Activated CD4-positive, alpha-beta T cell treated with anti-CD3 and anti-CD28 coated beads, Interleukin-2, Interleukin-4, amounts not matched to agents 100 ng/mL and 50 ng/mL, durations not matched to agents 16 hours and 8 hours (primary cell): ENCODE measurements at places on chromosomes 2 and 18.

DNA sequence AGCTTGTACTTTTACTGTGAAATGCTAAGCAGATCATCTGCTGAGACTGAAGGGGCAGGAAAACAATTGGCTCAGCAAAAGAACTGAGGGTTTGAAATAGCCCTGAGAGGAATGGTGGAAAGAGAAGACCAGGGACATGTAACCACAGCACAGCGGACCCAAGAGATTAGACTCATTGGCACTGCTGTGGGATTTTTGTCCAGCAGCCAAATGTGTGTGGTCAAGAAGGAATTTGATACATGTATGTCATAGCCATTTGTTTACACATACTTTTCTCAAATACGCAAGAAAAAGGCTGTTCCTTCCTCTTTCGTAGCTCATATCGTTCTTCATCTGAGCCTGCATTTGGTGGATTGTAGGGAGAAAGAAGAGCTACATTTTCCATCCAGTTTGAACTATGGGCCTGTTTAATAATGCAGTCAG, 73.8 kb downstream of the TRABD2A start:
- no peak for DNase-seq

DNA sequence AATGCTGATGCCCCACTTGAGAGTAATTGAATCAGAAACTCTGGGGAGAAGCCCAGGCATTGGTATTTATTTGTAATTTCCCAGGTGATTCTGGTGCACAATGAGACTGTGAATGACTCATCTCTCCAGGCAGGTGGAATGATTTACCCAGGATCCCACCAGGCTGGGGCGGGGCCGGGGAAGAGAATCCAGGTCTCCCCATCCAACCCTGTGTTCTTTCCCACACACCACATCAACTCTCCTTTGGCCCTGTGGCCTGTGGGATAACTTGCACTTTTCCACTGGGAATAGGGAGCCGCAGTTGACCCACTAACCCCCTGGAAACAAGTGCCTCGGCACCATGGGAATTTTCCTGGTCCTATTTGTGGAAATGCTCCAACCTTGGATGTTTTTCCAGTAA, 409.8 kb downstream of the ZNF521 start:
- DNase-seq = no peak

DNA sequence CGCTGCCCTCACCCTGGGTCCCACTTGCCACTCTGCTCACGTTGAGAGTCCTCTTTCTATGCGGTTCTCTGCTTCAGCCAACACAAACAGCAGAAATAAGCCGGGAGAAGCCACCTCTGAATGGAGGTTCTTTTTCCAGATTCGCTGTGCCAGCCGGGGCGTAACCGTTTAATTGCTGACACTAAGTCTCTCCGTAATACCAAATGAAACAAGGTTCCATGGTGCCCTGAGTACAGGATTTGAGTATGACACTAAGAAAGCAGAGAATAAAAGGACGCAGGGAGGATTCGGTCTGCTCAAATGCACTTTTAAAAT, 37.6 kb downstream of the CTIF start:
- no peak for DNase-seq

DNA sequence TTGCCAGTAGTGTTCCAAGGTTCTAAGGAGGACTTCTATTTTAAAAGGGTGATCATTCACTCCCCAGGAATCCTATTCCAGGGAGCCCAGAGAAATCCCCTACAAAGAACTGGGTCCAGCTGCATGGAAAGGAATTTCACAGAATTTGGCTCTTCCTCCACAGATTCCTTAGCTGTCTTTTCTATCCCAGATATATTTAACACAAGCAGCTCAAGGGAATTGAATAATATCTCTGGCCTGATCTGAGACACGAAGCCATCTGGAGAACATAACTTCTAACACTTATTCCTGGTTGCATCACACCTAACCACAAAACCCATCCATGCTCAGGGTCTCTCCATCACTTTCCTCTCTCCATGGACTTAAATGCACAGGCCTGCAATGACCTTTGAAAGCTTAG, 306.7 kb upstream of the ACVR2A start:
- no peak for DNase-seq

DNA sequence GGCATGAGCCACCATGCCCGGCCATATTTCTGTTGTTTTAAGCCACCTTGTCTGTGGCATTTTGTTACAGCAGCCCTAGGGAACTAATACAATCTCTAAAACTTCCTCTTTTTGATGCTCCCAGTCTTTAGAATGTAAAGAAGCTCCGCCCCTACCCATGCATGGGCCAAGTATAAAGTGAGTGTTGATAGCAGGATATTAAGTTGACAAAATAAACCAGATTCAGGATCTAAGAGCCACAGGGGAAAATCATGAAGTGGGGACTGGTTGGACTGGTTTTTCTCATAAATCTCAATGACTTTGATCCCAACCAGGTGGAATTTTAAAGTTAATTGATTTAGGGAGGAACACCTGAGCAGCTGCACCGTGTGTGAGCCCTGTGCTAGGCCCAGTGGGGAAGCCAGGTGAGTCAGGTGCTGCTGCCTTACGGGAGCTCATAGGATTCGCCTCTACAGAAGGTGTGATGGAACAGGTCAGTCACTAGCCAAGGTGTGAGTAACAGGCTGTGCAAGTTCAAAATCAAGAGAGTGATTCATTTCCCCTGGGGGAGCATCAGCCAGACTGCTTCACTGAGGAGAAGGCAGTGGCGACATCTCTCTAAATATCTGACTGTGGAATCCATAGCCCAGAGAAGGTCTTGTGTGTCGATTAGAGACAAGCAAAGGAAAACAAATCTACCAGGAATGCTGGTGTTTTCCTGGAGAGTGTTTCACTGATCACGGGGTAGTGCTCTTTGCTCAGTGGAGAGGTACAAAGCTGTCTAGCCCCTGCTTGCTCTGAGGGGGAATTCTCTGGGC, 63.0 kb upstream of the MSH2 start:
- DNase-seq = no peak

DNA sequence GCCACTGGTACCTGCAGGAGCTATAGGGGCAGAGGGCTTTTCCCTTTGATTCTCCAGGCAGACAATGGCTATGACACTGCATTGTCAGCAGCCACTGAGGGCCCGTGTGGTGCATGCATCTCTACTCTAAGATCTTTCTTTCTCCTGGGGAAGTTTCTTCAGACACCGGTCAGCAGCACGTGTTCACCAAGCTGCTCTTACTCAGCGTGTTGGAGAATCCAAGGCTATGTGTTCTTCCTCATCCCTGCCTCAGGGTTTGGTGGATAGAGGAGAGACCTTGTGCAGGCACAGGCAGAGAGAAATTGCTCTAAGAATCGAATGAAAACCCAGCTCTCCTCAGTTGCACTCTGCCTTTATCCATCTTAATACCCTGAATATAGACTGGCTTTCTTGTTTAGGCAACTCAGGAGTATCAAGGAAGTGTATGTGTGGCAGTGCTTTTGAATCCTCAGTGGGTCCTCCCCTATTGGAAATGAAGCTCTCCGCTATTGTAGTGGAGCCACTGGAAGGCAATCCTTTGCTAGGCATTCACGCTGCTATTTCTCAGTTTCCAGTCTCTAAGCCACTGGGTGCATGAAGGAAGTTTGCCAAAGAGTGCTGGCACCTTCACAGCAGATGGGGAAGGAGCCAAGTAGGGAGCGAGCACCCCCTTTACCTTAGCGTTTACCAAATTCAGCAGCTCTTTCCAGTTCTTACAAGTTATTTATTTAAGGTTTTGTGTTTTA, 86.9 kb upstream of the EML6 start:
- no peak for DNase-seq

GRCh38 chr18:75880925-75881504, 453.5 kb upstream of the SMIM21 start:
- no peak for DNase-seq

DNA sequence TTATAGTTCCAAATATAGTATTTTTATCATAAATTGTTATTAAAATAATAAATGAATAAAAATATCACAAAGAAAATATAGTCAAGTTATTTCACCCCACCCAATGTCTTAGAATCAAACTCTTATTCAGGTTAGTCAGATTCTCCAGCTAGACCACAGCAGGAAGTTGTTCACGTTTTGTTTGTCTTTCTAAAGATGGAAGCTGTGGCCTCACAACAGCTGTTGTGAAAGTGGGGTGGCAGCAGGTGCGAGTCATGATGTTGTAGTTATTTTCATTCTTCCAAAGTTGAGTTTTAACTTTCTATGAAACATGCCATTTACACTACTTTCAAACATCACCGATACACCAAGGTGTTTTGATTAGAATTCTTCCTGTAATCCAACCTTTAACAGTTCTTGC, 272.9 kb downstream of the SLC8A1 start:
- DNase-seq = no peak

GRCh38 chr18:59950215-59950944, 50.6 kb downstream of the PMAIP1 start:
- DNase-seq = peak; percentile 58

- DNase-seq = no peak
Observed at GRCh38 chr2:124607679-124608078, 582.6 kb downstream of the CNTNAP5 start.

DNA sequence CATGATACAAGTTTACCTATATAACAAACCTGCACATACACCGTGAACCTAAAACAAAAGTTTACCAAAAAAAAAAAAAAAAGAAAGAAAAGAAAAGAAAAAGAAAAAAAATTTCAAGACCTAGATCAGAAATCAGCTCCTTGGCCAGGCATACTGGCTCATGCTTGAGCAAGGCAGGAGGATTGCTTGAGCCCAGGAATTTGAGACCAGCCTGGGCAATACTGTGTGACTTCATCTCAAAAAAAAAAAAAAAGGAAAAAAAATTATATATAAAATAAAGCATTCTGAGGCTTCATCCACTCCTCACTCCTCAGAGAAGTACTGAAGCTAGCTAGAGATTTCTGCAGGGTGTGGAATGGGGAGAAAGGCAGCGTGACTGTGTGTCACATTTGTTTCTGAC, 11.8 kb upstream of the PROC start:
- no peak for DNase-seq

DNA sequence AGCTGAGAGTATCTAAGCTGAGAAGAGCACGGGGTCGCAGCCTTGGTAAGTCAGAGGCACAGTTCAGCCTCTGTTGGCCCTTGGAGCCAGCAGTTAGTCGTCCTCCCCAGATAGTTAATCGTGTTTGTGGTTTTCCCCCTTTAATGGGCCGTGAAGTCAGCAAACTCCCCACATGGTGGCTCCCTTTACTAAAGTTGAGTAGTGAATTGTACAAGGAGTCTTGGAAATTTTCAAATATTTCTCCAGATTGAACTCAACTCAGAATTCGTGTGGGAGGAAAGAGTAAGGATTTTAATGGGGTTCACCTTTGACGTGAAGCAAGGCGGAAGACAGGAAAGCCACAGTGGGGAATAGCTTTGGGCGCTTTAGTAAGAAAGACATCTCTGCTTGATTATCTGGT, 2.4 kb upstream of the ADCYAP1 start:
- DNase-seq = no peak

DNA sequence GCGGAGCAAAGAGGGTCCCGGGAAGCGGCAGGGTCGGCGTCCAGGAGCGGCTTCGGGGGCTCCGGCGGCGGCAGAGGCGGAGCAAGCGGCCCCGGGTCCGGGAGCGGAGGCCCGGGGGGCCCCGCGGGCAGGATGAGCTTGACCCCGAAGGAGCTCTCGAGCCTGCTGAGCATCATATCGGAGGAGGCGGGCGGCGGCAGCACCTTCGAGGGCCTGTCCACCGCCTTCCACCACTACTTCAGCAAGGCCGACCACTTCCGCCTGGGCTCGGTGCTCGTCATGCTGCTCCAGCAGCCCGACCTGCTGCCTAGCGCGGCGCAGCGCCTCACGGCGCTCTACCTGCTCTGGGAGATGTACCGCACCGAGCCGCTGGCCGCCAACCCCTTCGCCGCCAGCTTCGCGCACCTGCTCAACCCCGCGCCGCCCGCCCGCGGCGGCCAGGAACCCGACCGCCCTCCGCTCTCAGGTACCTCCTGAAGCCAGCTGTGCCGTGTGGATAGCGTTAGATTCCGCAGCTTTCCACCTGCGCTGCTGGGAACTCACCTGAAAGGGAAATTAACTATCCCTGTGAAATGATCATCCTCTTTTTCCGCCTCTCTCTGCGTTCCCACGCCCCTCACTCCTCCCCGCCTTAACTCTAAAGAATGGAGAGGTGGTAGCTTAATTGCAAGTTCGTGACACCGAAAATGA, 472 bp downstream of the CNOT11 start:
- peak; percentile 65 for DNase-seq

GRCh38 chr18:51257150-51257549, 59.7 kb upstream of the MEX3C start:
- no peak for DNase-seq

- no peak for DNase-seq
Observed at GRCh38 chr2:240154606-240155005, 14.1 kb upstream of the OTOS start.

DNA sequence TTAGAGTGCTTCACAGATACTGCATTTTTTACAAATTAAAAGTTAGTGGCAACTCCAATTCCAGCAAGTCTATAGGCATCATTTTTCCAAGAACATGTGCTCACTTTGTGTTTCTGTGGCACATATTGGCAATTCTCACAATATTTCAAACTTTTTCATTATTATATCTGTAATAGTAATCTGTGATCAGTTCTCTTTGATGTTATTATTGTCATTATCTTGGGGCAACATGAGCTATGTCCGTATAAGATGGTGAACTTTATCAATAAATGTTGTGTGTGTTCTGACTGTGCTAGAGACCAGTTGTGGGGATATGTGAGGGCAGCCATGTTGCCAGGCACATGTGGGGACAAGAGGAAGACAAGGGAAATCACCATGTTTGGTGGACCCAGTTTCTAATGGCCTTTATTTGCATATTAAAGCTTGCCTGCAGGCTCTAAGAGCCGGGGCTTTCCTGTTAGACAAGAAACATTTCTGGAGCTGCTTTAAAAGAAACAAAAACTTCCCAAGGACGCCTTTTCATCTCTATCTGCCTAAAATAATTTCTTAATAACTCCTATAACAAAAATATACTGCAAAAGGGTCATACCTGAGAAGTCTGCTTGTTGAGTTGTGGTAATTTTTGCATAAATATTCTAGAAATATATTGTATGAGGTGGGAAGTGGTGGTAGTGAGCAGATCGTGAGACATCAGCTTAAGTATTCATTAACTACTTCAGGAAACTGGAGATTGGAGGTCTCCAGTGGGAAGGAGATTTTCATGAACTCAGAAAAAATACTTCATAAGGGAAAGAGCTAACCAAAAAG, 37.2 kb downstream of the KYNU start:
- no peak for DNase-seq

DNA sequence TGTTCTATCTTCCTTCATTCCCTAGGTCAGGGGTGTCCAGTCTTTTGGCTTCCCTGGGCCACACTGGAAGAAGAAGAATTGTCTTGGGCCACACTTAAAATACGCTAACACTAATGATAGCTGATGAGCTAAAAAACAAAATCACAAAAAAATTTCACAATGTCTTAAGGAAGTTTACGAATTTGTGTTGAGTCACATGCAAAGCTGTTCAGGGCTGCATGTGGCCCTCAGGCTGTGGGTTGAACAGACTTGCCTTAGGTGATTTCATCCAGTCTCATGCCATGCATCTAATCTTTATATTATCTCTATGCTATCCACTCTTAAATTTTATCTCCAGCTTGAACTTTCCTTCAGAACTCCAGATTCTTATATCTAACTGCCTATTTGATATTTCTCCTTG, 80.1 kb downstream of the CCDC85A start:
- no peak for DNase-seq

DNA sequence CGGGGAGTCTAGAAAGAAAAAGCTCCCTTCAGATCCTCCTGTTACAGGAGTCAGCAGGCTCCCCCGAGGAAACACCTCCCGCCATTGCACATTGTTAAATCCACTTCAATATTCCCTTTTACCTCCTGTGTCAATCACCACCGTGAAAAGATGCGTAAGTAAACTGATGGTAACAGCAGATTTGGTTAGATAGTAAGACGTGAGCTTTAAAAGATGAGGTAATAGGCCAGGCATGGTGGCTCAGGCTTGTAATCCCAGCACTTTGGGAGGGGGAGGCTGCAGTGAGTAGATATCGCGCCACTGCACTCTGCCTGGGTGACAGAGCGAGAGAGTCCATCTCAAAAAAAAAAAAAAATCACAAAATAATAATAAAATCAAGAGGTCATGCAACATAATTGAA, 15.2 kb upstream of the NCL start:
- no peak for DNase-seq
